Activated CD4-positive, alpha-beta T cell treated with anti-CD3 and anti-CD28 coated beads, Interleukin-2, amount 10 ng/mL, durations not matched to agents 24 days and 14 days (primary cell): ENCODE measurements at places on chromosomes 13 and 19. TPM values are rescaled to one million over a fixed set of nuclear protein-coding genes. Genes with fewer than 3 reads are reported as not detected.

GRCh38 chr13:80931766-80932165, 590.8 kb upstream of the SPRY2 start:
- DNase-seq: no peak

- no peak for DNase-seq
Measured at GRCh38 chr19:35291259-35291658, 702 bp upstream of the MAG start.

Gene WDR83
- total RNA-seq: 21.7 and 27.1 TPM in 2 replicates

DNA sequence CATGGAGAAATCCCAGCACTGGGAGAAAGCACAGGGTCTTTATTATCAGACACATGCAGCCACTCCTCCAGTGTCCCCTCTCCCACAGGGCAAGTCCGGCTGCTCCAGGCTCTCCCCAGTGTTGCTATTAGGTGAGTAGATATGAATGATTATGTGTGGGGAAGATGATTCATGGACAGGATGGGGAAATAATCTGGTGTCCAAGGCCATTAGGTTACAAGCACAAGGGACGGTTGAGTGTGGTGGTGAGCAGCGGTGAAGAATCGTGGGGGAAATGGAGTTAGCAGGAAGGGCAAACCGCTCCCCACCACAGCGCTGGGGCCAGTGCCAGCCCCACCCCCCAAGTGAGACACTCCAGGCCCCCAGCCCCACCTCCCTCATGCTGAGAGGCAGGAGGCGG, 19.0 kb downstream of the CD177 start:
- no peak for DNase-seq

Gene STOML3
- not detected in 2 replicates for total RNA-seq

DNA sequence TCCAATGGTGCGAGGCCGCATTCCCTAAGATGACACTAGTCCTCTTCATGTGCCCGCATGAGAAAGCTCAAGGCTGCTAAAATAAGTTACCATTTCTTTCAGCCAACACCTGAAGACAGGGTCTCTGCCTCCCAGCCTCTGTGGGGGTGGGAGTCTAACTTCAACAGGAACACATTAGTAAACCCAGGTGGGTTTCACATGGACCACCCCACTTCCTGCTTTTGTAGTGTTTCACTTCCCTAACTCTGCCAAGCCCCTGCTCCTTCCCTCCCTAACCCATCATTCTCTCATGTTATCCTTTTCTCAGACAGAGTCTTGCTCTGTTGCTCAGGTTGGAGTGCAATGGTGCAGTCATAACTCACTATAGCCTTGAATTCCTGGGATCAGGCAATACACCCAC, 783.6 kb downstream of the UQCRFS1 start:
- no peak for DNase-seq

GRCh38 chr13:34617473-34618083, 324.5 kb upstream of the NBEA start:
- DNase-seq: no peak

DNA sequence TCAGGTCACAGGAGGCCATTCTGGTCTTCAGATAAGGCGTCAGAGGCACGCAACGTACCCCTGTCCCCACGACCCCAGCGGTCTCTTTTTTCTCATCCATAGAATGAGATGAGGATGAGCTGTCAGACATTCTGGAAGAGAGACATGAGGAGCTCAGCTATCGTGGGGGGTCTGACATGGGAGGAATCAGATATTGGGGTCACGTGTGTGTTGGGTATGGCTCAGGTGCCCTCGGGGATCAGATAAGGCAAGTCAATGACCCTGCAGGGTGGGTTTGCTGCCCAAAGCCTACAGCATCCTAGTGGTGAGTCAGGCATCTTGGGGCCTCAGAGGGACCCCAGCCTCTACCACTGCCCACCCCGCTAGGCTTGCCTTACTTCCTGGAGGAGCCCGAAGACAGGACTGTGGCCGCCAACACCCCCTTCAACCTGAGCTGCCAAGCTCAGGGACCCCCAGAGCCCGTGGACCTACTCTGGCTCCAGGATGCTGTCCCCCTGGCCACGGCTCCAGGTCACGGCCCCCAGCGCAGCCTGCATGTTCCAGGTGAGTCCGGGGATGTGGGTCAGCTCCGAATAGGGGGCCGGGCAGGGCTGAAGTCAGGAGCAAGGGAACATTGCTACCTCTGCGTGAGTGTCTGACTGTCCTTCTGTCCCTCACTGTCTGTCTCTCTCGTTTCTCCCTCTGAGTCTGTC, 2.6 kb downstream of the AXL start:
- no peak for DNase-seq

DNA sequence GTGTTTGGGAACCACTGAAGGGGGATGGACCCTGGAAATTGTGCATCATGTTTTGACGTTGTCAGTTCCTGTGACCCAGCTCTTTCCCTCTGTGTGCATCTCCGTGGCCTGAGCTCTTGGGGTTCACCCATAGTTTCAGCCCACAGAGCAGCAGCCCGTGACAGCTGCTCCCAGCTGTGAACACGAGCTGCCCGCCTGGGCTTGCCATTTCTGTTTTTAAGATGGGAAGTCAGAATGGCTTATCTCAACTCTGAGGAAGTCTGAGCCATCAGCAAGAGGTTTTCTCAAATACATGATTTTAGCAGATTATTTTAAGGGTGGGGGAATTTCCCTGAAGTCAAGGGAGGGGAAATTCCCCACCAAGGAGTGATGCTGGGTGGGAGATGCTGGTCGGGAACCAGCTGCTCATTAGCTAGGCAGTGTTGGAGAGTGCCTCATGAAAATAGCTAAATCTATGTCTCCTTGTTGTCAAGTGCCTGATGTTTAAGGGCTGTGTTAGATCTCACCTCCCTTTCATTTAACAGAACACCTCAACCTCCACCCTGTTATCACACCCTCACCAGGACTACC, 34.8 kb upstream of the C1QTNF9 start:
- peak; percentile 90 for DNase-seq

Gene NLRP7
- not detected in 2 replicates for total RNA-seq

Gene SHC2
- not detected in 2 replicates for total RNA-seq

Gene PABPC3
- total RNA-seq: 0.43 and 0.54 TPM in 2 replicates

GRCh38 chr13:107907065-107907805, 308.1 kb downstream of the LIG4 start:
- no peak for DNase-seq

DNA sequence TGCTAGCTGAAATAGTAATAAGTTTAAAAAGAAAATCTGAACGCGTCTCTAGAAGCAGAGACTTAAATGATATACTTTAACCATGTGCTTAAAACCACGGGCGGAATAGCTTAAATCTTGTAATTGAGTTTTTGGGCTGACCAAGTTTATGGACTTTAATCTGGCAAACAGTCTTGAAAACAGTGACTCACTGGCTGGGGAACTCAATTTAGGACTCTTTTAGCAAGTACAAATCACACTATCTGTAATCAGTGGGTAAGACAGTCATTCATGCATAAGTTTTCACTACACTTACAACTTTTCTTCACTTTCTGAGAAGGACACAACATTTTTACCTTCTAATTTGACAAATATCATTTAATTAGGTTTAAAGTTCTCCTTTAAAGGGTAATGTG, 26.8 kb downstream of the ZNF627 start:
- no peak for DNase-seq

Gene TUBA3C
- not detected in 2 replicates for total RNA-seq

GRCh38 chr19:29947871-29948270, 5.8 kb downstream of the URI1 start:
- DNase-seq: no peak

DNA sequence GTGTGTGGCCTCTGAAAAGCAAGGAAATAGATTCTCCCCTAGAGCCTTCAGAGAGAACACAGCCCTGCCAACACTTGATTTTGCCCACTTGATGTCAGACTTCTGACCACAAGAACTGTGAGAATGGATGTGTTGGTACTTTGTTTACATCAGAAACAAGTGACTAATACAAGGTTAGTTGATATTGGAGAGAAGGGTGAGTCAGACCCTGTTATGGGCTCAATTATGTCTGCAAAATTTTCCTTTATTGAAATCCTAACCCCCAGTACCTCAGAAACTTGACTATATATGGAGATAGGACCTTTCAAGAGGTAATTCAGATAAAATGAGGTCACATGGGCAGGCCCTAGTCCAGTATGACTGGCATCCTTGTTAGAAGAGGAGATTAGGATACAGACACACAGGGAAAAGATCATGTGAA, 226.7 kb downstream of the RFC3 start:
- DNase-seq: no peak

DNA sequence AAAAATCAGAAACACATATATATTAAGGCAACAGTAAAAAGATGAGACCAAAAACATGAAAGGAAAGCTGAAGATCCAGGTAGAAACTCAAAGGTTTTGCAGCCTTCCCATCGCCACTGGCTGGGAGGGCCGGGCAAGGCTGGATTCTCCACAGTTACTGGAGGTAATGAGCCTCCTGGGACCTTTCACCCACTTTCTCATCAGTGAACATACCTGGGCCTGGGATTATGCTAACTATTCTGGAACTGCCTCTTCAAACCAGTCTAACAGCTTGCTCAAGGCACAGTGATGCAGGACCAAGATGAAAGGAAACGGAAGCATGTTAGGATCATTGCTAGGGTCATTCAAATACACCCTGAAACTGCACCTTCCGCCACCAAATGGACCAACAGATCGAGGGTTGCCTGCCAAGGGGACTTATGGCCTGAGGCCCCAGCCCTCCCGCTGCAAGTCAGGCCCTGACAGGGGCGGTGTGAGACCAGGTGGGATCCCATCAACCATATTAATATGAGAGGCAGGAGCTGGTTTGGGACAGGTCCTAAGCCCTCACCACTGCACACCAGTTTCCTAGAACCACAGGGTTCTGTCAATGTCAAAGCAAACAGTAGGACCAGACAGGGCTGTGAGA, 28.4 kb upstream of the ATP12A start:
- DNase-seq: no peak

DNA sequence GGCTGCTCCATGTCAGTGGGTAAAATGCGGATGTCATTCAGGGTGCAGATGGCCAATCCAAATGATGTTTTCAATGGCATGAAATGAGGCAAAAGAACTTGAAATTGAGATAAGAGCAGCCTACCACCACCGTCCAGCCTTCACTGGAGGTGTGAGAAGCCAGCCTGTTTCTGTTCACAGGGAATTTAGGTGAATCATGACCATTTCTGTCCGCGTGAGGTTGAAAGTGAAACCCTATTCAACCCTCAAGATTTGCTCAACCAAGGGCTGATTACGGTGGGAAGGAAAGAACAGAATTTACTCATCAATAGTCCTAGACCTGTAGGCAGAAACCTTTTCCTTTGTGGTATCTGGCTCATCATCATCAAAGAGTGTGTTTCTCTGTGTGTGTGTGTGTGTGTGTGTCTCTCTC, 370.7 kb downstream of the COG6 start:
- peak; percentile 91 for DNase-seq

DNA sequence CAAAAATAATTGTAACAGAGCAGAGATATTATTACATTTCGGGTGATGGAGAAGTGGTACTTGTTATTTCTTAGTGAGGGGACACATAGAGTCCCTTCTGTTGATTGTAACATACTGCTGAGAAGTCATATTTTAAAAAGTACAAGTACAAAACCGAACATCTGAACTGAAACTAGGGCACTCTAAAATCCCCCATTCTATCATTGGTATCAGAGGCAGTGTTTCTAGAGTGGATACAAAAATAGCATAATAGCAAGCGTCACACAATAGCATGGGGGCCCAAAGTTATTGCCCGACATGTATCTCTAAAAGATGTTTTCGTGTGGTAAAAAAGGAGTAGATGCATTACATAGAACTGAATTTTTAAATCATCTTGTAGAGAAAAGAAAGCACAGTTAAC, 502.1 kb upstream of the SLC10A2 start:
- DNase-seq: no peak

Gene KLK10
- total RNA-seq: not detected in 2 replicates

Gene GPC6
- total RNA-seq: not detected in 2 replicates

DNA sequence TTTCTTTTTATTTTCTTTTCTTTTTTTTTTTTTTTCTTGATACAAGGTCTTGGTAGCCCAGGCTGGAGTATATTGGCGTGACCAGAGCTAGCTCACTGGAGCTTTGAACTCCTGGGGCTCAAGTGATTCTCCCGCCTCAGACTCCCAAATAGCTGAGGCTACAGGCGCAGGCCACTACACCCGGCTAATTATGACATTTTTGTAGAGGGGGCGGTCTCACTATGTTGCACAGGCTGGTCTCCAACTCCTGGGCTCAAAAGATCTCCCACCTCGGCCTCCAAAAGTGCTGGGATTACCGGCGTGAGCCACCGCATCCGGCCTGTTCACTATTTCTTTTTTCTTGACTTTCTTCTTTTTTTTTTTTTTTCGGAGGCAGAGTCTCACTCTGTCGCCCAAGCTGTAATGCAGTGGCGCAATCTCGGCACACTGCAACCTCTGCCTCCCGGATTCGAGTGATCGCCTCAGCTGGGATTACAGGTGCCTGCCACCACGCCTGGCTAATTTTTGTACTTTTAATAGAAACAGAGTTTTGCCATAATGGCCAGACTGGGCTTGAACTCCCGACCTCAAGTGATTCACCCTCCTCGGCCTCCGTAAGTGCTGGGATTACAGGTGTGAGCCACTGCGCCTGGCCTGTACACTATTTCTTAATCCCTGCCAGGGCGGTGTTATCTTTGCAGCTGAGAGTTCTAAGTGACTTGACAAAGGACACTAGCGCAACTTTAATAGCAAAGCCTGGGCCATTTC, 37.1 kb upstream of the LSM14A start:
- no peak for DNase-seq

Gene TTYH1
- 0.21 and 0.78 TPM in 2 replicates for total RNA-seq

DNA sequence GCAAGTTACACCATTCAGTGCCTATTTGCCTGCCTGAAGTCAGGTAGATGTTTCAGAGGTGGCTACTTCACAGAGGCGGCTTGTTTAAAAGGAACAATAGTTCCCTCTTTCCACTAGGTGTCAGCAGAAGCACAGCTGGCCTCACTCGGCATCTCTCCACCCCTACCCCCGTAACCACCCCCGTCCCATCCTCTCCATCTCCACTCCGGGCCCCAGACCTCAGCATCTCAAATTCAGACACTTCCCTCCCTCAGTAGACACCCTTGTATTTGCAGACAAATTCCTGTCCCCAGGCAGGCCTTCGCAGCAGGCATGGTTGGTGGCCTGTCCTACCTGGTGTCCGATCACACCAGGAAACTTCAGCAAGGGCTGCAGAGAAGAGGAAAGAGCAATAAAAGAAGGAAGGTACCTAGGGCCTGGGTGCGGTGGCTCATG, 9.1 kb upstream of the DPP9 start:
- DNase-seq: peak; percentile 85

- DNase-seq: no peak
Measured at GRCh38 chr19:46979126-46980105, 40.2 kb upstream of the NPAS1 start.

Gene PTH2
- not detected in 2 replicates for total RNA-seq

DNA sequence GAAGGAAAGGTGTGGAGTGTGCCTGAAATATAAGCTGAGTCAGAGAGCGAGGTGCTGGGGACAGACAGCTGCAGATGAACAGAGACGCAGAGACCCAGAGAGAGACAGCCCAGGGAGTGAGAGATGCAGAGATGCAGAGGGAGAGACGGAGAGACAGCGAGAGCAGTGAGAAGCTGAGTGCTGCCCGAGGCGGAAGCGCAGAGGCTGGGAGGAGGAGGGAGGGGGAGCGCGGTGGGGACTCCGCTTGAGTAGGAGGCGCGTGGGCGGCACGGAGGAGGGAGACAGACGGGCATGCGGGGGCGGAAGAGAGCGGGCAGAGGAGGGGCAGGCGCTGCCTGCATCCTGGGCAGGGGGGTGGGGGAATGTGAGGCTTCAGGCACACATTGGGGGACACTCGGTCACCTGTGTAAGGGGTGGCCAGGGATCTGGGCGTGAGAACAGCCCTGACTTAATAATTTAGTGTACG, 25.7 kb downstream of the SLC8A2 start:
- peak; percentile 90 for DNase-seq

GRCh38 chr13:27117952-27118351, 53.7 kb downstream of the USP12 start:
- no peak for DNase-seq

GRCh38 chr19:42306646-42307045, 4.2 kb upstream of the PAFAH1B3 start:
- DNase-seq: no peak

GRCh38 chr13:21218351-21219035, 42.0 kb downstream of the MRPL57 start:
- peak; percentile 83 for DNase-seq
